ENCODE measurements at places on chromosomes 7 and 10.

DNA sequence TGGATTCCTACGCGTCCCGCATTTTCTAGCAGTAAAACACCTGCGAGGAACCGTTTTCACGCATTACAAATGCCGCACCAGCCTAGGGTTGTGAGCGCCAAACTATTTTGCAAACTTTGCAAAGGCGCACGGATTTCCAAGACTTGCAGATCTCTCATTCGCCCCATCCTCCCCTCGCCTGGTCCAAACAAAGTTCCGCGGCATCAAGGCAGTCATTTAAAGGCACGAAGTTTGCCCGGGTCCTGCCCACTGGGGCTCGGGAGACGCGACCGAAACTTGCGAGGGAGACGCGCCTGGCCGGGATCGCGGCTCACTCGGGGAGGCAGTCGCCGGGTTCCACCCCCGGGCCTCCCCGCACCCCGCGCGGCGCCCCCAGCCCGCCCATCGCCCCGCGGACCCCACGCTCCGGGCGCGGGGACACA, 613 bp downstream of the USP6NL start:
- DNase-seq, result no peak

- DNase-seq, result no peak
Measured at GRCh38 chr7:115965236-115965635, 65.3 kb downstream of the TFEC start.

DNA sequence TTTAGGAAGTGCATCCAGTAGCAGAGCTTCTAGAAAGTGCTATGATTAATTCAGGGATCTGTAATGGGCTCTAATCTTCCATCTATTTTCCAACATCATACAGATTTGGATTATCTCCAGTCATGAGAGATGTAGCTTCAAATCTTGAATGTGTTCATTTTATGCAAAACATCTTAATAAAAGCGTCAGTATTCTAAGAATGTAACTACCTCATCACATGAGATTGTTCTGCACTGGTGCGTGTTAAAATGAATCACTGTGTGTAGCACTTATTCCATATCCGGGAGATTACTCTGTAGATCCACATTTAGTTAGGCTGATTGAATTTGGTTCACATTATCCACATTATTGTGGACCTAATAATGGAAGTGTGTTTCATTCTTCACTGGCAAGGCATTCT, 344.9 kb upstream of the CHRM2 start:
- no peak for DNase-seq

GRCh38 chr7:155482511-155483183, 24.7 kb downstream of the EN2 start:
- no peak for DNase-seq

DNA sequence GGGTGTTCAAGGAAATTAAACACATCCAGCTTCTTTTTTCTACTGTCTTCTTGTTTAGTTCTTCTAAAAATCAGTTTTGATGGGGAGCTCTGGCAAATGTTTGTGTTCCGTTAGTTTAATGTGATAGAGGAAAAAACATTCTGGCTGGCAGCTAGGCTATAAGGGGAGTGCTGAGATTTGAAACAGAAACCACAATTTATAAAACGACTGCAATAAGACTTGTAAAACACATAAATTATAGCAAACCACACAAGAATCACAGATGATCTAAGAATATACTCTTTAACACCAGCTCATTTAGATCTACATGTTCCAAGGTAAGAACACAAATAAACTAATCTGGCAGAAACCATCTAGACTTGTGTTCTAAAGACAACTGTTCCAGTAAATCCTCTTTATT, 425.5 kb downstream of the CNTNAP2 start:
- no peak for DNase-seq

DNA sequence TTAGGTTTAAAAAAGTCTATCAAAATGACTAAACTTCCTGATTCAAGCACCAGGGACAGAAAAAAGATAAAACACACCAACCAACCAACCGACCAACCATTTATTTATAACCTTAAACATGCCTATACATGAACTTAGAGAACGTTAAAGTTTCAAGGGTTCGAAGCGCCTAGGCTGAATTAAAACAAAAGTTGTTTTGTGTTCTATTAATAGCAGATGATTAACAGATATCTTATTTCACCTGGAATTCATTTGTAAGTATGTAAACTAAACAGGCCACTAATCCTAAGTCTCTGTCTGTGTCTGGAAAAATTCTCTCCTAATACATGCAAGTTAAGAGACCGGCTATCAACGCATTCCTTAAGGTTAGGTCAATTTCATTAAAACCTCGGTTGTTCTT, 1.4 kb downstream of the BAIAP2L1 start:
- no peak for DNase-seq

GRCh38 chr7:131384286-131384635, 56.6 kb downstream of the MKLN1 start:
- no peak for DNase-seq

DNA sequence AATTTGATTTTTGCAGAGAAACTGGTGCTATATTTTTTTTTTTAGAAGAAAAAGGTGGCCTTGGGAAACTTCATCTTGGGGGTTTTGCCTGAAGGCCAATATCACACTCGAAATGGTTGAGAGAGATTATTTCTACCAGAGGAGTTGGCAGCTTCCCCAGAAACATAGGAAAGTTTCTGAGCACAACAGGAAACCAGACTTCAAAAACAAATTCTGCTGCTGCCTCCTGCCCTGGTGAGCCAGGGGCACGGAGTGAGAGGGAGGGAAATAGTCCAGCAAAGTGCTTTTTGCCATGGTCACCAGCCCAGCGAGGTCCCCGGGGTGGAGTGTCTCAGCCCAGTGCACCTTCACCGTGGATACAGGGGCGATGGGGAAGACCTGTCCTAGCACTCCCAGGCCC, 61.1 kb downstream of the FOXI2 start:
- no peak for DNase-seq

DNA sequence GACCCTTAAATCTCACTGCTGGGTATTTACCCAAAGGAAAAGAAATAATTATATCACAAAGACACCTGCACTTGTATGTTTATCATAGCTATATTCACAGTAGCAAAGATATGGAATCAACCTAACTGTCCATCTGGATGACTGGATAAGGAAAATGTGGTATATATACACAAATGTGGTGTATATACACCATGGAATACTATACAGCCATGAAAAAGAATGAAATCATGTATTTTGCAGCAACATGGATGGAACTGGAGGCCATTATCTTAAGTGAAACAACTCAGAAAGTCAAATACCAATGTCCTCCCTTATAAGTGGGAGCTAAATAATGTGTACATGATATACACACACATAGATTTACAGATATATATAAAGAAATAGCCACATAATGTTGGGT, 168.2 kb downstream of the SH2D4B start:
- DNase-seq, result no peak

DNA sequence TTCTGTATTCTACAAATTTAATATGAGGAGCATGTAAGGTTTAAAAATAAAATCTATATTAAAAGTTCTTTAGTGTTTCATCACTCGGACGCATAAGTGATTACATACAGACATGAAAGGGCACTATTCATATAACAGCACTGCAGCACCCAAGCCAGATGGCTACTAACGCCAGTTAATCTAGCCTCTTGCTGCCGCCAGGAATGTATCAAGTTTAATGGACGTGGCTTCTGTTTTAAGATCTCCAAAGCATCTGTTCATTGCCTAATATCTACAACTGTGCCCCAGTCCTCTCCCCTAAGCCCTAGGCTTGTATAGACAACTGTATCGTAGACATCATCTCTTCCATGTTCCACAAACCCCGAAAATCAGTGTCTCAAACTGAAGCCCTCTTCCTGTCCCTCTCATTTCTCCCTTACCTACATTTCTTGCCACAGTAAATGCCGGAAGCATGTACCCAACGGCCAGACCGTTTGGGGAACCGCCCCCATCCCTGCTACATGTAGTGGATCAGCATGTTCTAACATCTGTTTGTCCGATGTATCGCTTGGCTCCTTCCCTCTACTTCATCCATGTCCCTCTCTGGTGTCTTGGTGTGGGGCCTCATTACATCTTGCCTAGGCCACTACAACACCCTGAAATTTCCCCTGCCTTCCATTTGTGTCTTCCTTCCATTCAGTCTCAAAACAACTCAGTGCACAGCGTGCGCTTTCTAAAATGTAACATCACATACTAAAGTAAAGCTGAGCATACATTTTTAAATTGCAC, 147.5 kb upstream of the RSU1 start:
- DNase-seq, result no peak

DNA sequence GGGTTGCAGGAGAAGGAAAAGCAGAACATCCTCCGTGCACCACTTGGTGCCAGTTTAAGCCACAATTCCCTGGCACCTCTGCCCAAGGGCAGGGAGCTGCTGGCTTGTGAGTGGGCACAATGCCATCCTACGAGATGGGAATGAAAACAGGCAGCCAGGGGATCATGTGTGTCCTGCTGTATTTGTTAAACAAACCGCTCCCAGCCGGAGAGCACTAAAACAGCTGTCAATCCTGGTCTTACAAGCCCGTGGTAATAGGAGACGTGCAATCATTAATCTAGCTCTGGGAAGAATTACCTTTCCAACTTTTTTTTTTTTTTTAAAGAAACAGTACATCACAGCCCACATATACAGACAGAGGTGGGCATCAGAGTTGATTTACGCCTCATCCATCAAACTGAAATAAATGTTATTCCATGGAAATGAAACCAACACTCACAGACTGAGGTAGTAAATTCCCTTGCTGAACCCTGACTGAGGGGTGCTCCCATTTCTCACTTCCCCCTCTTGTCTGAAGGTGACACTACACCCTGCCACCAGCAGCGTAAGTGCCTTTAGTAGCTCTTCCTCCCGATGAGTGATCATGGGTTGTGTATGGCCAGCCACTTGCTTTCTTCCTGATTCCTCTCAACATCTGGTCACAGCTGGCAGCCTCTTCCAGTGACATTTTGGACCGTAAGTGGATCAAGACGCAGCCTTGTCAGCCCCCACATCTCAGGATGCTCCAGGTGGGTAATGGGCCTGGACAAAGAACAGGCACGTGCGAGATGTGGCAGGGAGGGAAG, 143.8 kb downstream of the TEX36 start:
- peak; percentile 100 for DNase-seq

- no peak for DNase-seq
Measured at GRCh38 chr10:44960088-44960460, 472 bp downstream of the RASSF4 start.

GRCh38 chr10:133526957-133527588, at the start of gene CYP2E1:
Gene CYP2E1 (plus strand): TSS chr10:133527363. CDS start chr10:133527396, 33 bp downstream.
- no peak for DNase-seq

- DNase-seq, result no peak
Measured at GRCh38 chr7:117582219-117582704, 102.4 kb downstream of the CFTR start.

GRCh38 chr10:3896161-3896560, 111.2 kb upstream of the KLF6 start:
- no peak for DNase-seq

DNA sequence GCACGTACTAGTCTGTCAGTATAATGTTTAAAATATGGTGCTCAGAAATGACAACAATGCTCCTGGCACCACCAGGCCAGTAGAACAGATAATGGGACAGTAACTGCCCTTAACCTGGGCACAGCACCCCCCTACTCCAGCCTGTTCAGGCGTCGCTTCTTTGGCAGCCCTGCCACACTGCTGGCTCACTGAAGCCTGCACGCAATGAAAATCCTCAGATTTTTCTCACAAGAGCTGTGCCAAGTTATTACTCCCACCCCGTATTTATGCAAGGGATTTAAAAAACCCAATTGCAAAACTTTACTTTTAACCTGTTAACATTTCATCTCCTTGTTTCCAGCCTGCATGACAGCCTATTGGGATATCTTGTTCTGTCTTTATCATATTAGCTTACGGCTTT, 56.6 kb upstream of the LAMB1 start:
- DNase-seq, result no peak

GRCh38 chr10:80502621-80503583, 34.8 kb upstream of the SH2D4B start:
- DNase-seq, result no peak

GRCh38 chr7:633381-634018, 93.0 kb upstream of the DNAAF5 start:
- no peak for DNase-seq

DNA sequence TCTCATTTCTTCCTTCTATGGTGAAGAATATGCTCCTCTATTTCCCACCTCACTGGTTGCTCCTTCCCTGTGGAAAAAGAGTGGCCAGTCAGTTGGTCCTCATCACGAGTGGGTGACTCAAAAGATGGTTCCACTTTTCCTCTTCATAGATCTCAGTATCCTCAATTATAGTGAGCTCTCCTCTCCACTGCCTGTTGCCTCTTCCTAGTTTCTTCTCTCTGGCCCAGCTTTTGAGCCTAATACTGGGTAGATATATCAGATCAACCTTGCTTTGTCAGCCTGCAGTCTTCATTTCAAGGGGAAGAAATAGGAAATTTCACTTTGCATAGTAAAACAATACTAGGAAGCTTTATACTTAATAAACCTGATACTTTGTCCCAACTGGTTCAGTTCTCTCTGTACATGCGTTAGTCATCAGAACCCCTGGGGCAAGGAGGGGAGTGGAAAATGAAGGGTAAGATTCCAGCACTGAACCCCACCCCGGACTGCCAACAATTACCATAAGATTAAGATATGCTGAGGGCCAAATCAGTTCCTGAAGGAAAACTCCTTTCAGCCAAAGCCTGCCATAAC, 15.5 kb upstream of the WNT16 start:
- DNase-seq, result no peak

DNA sequence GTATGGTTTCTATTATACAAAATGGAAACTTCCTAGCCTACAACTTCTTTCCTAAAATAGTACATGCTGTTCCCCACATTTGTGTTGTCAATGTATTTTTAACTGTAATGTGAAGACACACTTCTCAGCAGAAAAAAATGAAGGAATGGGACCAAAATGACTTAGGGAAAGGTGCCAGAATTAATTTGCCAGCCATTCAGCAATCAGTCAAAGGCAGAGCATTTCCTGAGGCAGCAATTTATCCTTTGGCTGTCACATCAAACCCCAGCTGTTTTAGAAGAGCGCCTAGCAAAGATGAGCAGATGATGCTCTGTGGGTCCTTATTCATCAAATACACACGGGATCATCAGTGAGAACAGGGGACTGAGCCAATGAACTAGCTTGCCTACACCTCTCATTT, 592.5 kb downstream of the KCNMA1 start:
- no peak for DNase-seq

DNA sequence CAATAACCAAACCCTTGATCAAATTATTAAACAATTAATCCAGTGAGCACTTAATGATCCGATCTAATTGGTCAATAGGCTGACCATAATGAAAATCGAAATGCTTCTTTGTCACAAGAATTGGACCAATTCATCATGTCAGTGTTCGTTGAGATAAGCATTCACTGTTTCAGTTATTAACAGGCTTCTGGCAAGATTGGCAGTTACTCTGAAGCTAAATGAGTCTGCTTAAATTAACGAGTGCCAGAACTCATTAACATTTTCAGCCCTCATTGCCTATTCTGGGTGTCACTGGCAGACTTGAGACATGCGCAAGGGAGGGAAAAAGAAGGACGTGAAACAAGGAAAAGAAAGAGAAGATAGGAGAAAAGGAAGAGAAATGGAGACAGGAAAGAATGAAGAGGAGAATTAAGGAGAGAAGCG, 30.7 kb upstream of the SLC26A3 start:
- no peak for DNase-seq

DNA sequence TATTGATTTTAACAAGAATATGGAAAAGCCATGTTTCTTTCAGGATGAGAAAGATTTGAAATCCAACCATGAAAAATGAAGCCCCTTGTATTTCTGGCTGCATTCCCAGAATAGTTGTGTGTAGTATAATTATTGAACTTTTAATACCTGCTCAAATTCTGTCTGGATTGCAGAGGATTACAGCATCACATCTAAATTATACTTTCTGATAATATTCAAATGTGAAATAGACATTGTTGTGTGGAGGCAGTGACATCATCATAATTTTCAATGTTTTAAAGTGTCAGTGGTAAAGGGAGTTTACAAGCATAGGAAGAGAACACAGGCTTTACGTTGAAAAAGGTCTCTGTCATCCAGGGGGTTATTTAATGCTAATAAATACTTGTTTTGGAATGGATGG, 93.4 kb downstream of the POLL start:
- DNase-seq, result no peak

Measured in LNCaP clone FGC (cell line).